Right atrium auricular region (tissue), 2 donors: ENCODE measurements at places on chromosomes 1 and 21. TPM values are rescaled to one million over a fixed set of nuclear protein-coding genes. Genes with fewer than 3 reads are reported as not detected.

The TRABD2B gene
- total RNA-seq = 3.1 TPM

The LCE6A gene
- not detected for total RNA-seq

- no peak for DNase-seq
These were observed 3.4 kb downstream of the DCST1 start for GRCh38 chr1:155037043-155037442.

DNA sequence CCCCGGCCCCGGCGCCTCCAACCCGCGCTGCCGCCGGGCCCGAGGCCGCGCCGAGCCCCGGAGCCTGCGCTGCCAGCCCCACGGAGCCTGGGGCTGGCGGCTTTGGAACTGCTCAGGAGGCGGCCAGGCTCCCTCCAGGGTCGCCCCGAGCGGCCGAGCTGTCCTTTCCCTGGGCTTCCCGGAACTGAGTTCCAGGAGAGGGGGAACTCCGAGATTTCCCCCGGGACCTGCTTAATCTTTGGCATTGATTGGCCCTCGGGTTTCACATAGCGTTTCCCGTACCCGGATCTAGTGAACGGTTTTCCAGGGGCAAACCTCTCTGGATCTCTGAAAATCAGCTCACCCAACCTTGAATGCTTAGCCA, 504 bp downstream of the H6PD start:
- DNase-seq = no peak
